ENCODE measurements at places on chromosomes 2 and 18.

DNA sequence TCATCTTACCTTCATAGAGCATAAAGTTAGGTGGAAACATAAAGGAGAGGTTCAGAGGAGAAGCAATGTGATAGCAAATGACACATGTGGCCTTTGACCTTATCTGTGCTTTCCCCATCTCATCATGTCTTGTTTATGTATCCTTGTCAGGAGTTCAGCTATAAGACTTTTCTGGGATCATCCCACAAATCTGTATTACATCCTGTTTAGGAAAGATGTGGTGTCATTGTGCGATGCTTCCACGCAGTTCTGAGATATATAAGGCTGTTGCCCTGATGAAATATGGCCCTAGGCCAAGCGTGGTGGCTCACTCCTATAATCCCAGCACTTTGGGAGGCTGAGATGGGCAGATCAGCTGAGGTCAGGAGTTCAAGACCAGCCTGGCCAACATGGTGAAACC is 15.5 kb upstream of the MGAT5 start:
- no peak for DNase-seq

DNA sequence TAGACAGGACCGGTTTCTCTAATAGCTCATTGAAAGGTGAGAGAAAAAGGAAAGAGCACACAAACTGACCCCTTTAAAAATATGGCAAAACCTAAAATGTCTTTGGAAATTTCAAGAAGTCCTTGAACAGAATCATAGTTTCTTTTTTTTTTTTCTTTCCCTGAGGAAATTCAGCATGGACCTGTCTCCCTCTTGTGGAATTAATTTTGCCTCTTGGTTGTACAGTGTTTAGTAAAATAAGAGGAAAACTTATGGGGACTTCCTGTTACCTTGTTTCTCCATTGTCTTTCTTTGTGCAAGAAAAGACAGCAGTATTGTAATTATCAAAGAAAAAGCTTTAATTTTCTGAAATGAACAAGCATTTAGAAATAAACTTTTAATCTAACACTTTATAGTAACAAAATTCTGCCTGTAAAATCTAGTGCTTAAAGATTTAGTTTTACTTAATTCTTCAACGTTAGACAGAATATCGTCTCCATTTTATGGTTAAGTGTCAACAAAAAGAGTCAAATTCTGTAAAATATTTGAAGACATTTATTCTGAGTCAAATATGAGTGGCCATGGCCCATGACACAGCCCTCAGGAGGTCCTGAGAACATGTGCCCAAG is 176.3 kb upstream of the NABP1 start:
- DNase-seq = no peak

- DNase-seq = no peak
These were observed 156.4 kb downstream of the DSEL start for GRCh38 chr18:67359873-67360838.

- no peak for DNase-seq
These were observed 3.5 kb downstream of the EHD3 start for GRCh38 chr2:31237348-31238017.

DNA sequence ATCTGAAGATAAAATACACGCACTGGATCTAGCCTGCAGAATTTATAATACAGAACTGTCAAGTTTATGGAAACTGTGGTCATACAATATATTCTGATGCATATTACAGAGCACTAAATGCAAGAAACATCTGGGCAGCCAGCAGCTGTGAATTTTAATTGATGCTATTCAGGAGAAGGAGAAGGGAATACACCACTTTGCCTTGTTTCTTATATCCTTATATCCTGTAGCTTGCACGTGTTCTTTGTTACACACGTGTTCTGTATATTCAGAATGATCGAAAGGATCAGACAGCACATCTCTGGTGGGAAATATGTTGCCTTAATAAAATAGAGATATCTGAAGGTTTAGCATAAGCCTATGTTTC is 335.8 kb downstream of the AGPS start:
- no peak for DNase-seq

DNA sequence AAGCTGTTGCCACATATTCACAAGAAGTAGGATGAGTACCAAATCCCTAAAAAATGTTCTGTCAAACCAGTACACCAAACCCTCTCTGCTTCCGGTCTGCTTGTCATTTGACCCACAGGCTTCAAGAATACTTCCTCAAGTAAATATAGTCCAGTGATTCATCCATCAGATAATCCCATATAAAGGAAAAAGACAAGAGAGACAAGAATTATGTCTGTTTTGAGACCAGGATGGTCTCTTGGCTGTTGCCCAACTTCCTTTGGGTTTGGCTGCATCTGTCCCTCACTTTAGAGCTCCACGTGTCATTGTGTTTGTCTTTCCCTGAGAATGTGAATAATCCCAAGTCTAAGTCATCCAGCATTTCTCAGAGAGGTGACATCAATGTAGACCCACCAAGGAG is 91.5 kb upstream of the NRP2 start:
- no peak for DNase-seq

DNA sequence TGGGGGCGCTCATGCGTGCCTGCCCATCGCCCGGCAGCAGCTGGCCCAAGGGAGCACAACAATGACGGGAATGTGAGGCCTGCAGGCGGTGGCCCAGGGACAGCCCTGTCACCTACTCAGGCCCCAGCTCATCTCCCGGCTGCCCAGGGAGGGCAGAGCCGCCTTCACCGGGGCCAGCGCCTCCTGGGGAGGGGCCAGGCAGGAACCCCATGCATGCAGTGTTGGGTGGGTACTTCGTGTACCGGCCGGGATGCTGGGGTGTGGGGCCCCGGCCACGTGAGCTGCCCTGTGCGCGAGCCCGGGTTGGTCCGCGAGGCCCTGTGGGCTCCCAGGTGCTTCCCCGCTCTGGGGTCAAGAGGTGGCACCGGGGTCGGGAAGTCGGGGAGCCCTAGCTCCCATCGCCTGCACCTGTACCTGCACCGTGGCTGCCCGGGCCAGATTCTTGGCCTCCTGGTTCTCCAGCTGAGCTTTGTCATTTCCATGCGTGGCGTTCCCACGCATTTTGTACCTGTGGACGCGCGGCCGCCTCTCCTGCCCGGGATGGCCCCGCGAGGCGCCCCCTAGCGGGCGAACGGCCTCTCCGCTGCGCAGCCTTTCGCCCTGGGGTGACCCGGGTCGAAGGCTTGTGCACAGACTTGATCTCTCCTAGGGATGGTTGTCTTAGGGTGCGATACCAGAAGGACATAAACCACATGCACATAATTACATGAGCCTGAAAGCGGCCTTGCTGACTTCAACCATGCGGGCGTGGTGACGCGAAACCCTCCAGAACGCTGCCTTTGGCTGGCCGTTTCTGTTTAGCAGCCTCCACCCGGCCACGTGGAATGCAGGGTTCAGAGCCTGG is 950 bp downstream of the KLHL30 start:
- DNase-seq = no peak

- no peak for DNase-seq
These were observed 64.9 kb upstream of the WIPF1 start for GRCh38 chr2:174662459-174662858.
